ENCODE measurements at places on chromosomes 4 and X.
A peak's percentile ranks its signal among the peaks of the same experiment; 100 is the strongest.

DNA sequence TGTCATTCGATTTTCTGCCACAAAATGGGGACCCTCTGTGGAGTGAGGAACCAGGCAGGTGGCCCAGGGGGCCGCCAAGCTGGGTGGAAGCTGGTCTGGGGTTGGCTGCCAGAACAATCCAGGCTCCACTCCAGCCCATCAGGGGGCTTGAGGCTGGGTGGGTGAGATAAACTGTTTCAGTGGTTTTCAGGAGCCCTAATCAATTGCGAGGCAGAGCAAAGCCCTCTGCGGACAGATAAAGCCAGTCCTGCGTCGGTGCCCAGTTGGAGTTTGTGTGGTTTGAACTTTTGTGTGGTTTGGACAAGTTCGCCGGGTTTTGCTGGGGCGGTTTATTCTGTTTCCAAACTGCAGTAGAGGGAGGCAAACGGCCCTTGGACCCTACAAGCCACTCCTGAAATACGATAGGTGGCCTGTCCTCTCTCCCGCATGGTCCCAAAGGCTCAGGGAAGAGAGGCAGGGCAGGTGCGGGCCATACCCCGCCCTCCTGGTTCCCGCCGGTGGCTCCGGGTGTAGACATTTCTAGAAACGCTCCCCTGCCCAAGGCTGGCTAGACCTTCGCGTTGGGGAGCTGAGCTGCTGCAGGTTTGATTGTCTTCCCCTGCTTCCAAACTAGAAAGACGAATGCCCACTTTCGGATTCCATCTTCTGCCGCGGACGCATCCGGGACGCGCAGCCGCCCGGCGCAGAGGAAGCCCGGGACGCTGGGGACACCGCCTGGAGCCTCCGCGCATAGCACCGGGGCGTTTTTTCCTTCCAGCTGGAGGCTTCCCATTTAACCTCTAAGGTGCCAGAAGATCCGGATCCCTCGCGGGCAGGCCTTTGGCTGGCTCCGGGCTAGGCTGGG lies 169.0 kb upstream of the BCOR start:
- DNase-seq, result peak; percentile 73

- no peak for DNase-seq
Observed at GRCh38 chrX:121504153-121504552, 456.7 kb downstream of the GLUD2 start.

DNA sequence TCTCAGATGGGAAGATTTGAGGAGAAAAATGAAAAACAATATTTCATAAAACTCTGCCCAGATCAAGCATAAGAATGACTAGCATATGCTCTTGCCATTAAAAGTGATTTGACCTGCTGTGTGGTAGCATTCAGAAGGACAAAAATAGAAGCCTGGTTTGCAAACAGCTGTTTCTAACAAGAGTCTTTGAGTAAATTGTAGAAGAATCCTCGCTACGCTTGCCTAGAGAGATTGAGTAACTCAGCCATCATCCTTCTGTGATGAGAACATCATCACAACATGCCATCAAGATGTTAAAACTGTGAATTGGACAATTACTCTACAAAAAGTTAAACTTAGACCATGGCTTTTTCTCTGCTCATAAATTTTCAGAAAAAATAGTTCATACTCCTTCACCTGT lies 168.9 kb upstream of the PUDP start:
- peak; percentile 80 for DNase-seq

GRCh38 chrX:31356275-31357212 lies 284.7 kb upstream of the FTHL17 start:
- no peak for DNase-seq

DNA sequence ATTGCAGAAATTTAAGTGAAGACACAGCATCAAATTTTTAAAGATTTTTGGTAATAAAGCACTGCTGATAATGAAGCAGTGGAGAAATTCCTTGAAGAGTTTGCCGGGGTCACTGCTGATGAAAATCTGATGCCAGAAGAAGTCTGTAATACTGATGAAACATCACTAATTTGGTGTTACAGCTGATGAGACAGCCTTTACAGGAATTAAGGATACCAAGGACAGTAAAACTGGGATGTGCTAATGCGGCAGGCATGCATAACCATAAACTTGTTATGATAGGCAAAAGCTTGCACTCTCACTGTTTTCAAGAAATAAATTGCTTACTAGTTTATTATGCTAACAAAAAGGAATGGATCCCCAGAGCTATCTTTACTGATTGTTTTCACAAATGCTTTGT lies 52.9 kb upstream of the VEGFC start:
- no peak for DNase-seq

- no peak for DNase-seq
Observed at GRCh38 chr4:23885943-23886590, 3.8 kb downstream of the PPARGC1A start.

GRCh38 chr4:89549907-89550306 lies 242.3 kb upstream of the GPRIN3 start:
- peak; percentile 4 for DNase-seq

DNA sequence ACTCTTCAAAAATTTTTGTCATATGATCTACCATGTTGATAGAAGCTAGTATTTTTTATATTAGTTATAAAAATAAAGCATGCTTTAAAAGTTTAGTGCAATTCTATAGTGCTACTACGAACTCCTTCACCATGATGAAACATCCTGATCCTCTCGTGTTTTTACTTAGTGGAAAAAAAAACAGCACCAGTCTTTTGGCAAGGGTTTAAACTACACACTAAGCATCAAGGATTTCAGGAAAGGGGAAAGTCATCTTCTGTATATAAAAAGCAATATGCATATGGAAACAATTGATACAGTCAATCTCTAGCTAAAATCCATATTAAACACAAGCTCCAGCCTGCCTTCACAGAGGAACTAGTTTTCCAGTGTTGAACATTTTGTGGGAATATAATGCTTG lies 18.7 kb downstream of the CHM start:
- no peak for DNase-seq

GRCh38 chr4:54902271-54902670 lies 223.1 kb downstream of the KDR start:
- peak; percentile 82 for DNase-seq

DNA sequence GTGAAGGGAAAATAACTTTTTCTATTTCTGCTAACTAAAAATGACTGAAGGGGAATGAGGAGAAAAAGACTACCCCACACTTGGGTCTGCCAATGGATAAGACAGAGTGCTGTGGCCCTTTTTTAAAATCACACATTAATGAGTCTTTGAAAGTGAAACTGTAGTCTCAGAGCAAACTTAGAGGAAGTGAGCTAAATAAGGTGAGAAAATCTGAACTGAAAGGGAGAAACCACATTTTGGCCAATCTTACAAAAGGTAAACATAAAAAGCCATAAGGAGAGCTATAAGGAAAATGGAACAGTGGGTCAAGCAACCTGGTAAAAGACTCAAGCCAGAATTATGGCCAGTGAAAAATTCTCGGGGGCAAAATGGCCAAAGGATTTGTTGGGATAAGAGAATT lies 755.1 kb upstream of the IGFBP7 start:
- no peak for DNase-seq

All from trophoblast cell (in vitro differentiated cells and primary cell).